Stimulated activated CD4-positive, alpha-beta T cell treated with anti-CD3 and anti-CD28 coated beads, Interleukin-1b, Interleukin-23, amount 100 ng/mL, for 1 hour (primary cell): ENCODE measurements at places on chromosomes 1 and 21.

- no peak for DNase-seq
Measured at GRCh38 chr1:43947061-43947873, 517 bp downstream of the IPO13 start.

- no peak for DNase-seq
Measured at GRCh38 chr1:118271883-118272282, 86.9 kb upstream of the SPAG17 start.

DNA sequence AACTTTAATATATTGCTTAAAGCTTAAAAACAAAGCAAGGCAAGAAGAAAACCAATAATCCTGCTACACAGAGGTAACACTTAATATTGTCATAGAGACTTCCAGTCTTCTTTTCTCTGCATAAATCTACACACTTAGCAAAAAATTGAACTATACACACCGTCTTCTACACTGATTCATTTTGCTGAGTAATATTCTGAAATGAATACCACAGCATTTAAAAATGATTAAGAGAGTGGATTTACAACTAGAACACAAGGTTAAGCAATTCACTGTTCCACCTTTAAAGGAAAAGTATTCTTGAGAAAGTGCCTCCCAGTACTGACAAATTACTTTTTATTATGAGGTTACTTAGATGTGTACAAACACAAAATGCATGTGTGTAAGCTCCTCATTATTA, 22.2 kb upstream of the ITPKB start:
- no peak for DNase-seq

- no peak for DNase-seq
Measured at GRCh38 chr1:78437941-78438340, 52.8 kb upstream of the PTGFR start.

GRCh38 chr1:154446292-154446691, 41.1 kb downstream of the IL6R start:
- no peak for DNase-seq

- no peak for DNase-seq
Measured at GRCh38 chr1:201016943-201017827, 6.3 kb downstream of the KIF21B start.

DNA sequence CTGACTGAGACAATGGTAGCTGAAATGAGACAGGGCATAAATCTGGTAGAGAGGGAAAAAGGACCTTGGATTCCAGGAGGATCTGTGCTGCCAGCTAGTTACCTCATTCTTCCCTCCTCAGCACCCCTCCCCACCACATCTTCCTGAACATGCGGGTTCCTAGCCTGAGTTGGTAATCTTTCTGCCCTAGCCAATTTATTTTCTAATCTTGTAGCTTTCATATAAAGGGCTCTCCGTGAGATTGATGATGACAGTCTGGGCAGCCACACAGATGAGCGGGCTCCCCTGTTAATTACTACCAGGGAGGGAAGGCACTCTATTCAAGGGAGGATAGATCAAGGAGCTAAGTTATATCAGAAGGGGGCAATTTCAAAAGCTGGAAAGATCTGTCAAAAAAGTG, 20.2 kb downstream of the ARHGEF11 start:
- DNase-seq: no peak

GRCh38 chr1:224828691-224829090, 100.8 kb upstream of the DNAH14 start:
- DNase-seq: no peak

DNA sequence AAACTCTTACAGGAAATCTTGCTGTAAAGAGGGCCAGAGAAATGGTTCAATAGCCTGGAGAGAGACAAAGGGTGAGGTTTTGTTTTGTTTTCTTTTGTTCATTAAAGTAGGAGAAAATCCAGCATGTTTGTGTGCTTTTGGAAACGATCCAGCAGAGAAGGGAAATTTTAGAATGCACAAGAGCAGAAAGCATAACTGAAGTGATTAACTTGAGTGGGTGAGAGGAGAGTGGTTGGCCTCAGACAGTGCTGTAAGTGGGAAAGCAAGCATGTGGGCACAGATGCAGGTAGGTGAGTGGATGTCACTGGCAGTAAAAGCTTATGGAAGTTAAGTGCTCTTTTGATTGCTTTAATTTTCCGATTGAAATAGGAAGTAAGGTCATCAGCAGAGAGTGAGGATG, 50.2 kb downstream of the EEIG2 start:
- no peak for DNase-seq

- no peak for DNase-seq
Measured at GRCh38 chr1:194846488-194846887, 1660.1 kb upstream of the B3GALT2 start.

- no peak for DNase-seq
Measured at GRCh38 chr1:38789498-38790169, 69.9 kb downstream of the RRAGC start.

- no peak for DNase-seq
Measured at GRCh38 chr1:8871539-8871935, 6.9 kb downstream of the ENO1 start.

GRCh38 chr1:93871366-93871765, 7.6 kb downstream of the DNTTIP2 start:
- DNase-seq: no peak

DNA sequence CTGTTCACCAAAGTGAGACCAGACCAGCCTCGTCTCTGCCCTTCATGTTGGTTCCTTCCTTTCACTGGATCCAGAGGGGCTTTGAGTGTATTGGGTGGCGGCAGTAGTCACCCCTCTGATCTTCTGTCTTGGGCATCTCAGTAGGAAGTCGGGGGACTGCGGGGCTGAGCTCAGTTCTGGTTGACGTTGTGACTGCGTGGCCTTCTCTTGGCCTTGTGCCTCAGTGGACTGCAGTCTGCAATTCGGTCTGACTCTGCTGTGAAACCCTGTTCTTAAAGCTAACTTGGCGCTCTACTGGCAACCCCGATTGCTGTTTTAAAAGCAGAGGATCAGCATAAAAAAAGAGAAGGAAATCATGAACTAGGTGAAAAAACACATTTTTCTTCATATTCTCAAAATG, 56.7 kb downstream of the SLC37A1 start:
- no peak for DNase-seq

- DNase-seq: no peak
Measured at GRCh38 chr1:93262645-93263044, 82.1 kb downstream of the CCDC18 start.

GRCh38 chr1:37497832-37498231, 16.7 kb downstream of the MEAF6 start:
- no peak for DNase-seq

DNA sequence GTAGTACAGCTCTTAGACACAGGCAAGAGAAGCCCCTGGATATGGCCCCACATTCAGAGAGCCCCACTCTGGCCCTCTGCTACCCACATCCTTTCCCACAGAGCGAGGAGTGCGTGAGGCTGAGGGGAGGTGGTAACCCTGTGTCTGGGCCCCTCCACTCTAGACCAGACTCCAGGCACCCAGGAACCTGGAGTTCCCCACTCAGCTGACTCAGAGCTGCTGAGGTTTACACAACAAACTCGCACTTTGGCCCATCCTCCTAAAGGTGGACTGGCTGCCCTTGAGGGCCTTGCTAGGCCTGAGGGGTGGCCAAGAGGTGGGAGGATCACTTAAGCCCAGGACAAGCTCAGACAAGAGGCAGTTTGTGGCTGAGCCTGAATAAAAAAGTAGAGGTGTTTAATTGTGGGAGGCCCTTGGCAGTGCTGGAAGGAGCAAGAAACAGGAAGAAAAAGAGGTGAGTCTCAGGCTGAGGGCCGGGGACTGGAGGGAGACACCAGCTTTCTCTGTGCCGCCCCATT, 10.7 kb downstream of the MR1 start:
- no peak for DNase-seq

- DNase-seq: no peak
Measured at GRCh38 chr21:36716387-36716786, 17.5 kb downstream of the SIM2 start.

- DNase-seq: no peak
Measured at GRCh38 chr1:212488436-212489283, 55.9 kb downstream of the NENF start.

DNA sequence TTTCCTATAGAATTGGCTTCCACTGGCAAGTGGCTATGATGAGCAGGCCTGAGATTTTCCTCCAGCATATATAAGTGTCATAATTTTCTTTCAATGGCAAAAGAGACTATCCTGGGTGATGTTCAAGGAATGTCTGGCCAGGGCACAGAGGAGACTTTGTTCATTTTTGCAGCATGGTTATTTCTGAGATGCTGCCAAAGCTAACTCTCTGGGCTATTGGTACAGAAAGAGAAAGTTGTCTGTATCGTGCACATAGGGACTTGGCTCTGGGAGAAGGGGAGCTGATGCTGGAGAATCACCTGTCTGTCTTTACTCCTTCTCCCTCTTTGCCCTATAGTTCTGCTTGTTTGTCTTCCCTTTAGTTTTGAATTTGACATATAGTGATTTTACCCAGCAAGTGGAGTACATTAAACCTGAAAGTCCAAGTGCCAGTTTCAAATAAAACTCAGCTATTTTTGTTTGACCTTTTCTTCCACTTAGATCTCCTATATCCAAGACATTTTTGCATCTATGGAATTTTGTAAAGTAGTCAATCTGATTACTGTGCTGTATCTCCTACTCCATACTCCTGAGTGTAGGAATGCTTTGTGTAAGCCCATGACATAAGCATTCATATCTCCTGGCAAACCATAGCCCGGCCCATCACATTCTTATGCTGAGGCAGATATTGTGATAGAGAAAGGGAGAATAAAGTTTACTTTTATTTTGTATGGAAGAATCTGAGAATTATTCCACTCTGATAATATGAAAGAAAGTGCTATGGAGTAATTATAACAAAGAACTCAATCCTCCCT, 3.9 kb downstream of the FNDC7 start:
- DNase-seq: no peak

- DNase-seq: no peak
Measured at GRCh38 chr1:60563777-60564535, 490.4 kb upstream of the C1orf87 start.

DNA sequence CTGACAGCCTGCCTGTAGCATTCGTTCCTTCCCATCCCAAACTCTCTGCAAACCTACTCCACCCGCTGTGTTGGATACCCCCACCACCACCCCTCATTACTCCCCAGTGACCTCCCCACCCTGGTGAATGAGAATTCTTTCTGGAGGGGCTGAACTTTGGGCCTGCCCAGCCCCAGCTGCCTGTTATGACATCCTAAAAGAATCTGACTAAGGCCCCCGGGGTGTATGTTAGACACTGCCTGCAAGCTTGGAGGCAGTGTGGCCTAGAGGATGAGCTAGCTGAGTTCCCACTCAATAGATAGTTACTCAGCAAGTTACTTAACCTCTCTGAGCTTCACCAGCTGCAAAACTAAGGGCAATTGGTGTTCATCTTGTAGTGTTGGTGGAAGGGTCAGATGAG, 110.2 kb upstream of the FGGY start:
- DNase-seq: no peak
